ENCODE measurements at places on chromosomes 6 and 20.

DNA sequence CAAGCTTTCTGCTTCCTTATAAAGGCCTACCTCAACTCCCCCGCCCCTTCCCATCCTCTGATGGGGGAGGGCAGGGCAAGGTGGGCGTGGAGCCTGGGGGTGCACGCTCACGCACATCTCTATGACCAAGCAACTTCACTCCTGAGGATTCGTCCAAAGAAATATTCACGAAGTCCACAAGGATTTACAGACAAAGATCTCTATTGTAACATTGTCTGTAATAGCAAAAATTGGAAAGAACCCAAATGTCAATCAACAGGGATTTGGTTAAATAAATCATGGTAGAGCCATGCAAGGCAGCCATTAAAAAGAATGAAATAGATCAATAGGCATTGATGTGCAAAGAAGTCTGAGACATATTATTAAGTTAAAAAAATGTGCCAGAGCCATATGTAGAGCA lies 130.4 kb upstream of the AFDN start:
- no peak for DNase-seq

DNA sequence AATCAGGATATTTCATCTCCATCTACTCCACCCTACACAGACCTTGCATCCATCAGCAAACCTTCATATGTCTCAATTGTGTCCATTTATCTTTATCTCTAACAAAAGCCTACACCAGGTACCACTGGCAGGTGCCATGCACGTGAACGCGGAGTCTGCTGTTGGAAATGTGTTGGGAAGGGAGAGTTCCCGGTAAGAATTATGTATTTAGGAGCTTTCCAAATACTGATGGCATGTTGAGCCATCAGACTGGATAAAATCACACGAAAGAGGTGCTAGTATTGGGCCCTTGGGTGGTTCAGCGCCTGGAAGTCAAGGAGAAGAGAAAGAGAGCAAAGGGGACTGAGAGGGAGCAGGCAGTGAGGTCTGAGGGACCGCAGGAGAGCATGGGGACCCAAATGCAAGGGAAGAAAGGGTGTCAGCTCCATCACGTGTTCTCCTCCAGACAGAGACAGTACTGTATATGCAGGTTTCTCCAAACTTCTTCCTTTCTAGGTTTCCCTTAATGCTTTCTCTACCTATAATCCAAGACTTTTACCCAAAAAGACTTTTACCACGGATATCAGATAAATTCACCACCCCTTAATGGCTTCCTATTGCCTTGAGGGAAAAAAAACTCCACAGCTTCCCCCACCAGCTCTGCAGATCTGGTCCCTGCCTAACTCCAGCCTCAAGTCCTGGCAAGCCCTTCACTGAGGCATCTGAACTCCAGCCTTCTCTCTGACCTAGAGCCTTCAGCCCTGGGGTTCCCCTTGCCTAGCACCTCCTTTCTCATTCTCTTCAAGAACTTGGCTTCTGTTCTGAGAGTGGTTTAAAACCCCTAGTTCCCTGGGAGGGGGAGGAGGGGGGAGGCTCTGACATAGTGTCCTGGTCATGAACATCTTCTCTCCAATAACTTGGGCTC lies 4.8 kb upstream of the ZNF217 start:
- DNase-seq = no peak

GRCh38 chr6:14885498-14885897 lies 360.4 kb upstream of the JARID2 start:
- no peak for DNase-seq

DNA sequence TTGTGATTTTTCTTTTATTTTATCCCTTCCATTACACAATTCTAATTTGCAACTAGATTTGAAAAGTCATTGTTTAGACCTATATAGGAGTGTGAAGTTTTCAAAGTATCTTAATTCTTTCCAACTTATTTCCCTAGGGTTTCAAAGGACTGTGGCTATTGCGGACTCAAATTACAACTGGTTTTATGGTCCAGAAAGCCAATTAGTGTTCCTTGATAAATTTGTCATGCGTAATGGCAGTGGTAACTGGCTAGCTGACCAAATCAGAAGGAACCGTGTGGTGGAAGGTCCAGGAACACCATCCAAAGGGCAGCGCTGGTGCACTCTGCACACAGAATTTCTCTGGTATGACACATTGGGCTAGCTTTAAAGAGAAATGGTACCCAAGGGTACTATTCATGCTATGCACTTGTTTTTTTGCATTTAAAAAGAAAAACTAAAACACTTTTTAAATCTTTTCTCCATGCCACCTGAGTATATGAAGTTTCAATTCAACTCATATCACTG lies 27.9 kb upstream of the CALHM6 start:
- DNase-seq = no peak

GRCh38 chr6:80540700-80541099 lies 434.2 kb downstream of the BCKDHB start:
- DNase-seq = no peak

Measured in hematopoietic multipotent progenitor cell treated with erythropoietin and hydrocortisone succinate and interleukin-3 and kit ligand, for 4 days (in vitro differentiated cells).